ENCODE measurements at places on chromosomes 11 and 22.

- DNase-seq = no peak
Observed at GRCh38 chr11:44604171-44604581, 38.7 kb downstream of the CD82 start.

DNA sequence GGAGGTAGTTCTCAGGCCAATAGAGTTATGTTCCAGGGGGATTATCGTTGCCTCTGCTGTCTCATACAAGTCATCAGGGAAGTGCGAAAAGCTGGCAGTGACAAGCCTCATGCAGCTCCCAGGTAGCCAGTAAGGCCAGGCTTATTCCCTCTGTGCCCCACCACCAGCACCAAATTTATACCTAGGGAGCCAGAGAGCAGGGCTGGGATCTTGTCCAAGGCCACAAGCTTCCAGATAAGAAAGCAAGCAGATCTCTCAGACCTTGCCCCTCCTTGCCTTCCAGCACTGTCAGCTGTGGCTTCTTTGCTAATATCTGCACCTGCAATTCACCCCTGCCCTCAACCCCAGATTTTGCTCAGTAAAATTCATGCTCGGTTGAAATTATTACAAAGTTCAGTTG, 206.3 kb upstream of the FAT3 start:
- no peak for DNase-seq

DNA sequence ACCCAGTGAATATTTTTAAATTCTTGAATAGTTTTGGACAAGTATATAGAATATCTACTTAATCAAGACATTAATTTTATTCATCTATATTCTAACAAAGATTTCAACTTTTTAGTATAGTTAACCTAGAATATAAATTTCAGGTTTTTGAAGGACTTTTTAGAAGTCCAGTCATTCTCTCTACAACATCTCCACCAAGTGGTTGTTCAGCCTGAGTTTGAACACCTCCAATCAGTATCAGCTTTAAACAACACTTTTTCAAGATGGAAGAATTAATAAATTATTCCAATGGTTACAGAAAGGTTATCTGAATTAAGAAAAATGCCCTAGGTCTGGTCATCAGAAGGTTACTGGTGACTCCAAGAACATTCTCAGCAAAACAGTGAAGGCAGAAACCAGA, 31.8 kb downstream of the EIF3M start:
- no peak for DNase-seq

- DNase-seq = no peak
Observed at GRCh38 chr11:15071556-15072255, 1.7 kb upstream of the CALCB start.

DNA sequence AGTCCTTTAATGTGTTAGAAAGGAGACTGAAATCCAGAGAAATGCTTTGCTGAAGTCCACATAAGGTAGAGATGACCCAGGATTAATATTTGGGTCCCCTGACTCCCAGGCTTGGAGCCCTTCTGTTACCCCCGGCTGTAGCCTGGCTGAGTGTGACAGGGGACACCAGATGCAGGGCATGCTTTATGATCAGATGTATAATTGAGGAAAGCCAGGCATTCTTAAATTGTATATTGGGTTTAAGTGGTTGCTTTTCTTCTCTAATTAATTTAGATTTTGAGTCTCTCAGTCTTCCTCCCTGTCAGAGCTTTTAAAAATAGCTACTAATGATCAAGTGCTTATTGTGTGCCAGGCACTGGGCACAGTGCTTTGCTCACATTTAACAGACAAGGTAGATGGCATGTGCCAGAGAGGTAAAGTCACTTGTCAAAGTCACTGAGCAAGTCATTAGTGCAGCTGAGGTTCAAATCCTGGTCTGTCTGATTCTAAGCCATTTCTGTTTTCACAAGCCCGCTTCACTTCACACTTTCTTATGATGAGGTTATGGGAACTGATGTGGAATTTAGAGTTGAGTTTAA, 7.9 kb downstream of the ZNRF3 start:
- DNase-seq = no peak

DNA sequence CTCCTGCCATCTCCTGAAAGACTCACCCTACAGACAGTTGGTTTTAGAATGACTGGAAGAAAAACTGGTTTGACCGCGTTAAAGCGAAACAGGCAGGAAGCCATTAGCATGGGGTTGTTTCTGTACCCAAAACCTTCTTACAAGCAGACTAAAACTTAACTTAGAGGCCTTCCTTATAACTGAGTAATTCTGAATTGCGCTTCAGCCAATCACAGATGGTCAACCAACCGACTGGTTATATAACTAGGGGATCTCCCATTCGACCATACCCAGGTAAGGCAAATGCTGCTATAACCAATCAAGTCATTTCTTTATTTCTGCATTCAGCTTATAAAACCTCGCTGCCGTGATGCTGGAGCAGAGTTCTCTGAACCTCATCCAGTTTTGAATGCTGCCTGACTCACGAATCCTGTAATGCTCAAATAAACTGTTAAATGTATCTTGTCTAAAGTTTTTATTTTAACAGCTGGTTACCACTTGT, 87.8 kb upstream of the DRD2 start:
- DNase-seq = no peak

Measured in cerebellar nuclear complex (tissue), 1 donor.